ENCODE measurements at places on chromosomes 3 and 15.

GRCh38 chr3:197300361-197300760 is 1.9 kb upstream of the DLG1 start:
- DNase-seq, result peak; percentile 69

DNA sequence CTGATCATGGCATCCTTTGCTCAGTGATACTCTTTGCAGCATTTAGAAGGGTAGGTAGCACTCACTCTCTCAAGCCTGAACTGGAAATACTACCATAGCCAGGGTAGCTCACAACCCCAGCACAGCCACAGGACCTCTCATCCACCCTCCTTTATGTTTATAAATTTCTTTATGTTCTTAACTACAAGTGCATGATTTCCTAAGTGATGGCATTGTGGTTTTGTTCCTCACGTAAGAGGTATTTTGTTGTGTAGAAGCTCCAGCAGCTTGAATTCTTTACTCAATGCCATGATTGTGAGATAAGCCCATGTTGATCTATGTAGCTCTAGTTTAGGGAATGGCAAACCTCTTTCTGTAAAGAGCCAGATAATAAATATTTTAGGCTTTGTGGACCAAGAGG is 7.9 kb upstream of the RTP3 start:
- no peak for DNase-seq

- DNase-seq, result no peak
Observed at GRCh38 chr3:62013951-62014350, 359.4 kb downstream of the FEZF2 start.

- no peak for DNase-seq
Observed at GRCh38 chr3:193377591-193377990, 962 bp downstream of the ATP13A5 start.

GRCh38 chr15:44541282-44541958 is 4.5 kb downstream of the EIF3J start:
- DNase-seq, result peak; percentile 63

DNA sequence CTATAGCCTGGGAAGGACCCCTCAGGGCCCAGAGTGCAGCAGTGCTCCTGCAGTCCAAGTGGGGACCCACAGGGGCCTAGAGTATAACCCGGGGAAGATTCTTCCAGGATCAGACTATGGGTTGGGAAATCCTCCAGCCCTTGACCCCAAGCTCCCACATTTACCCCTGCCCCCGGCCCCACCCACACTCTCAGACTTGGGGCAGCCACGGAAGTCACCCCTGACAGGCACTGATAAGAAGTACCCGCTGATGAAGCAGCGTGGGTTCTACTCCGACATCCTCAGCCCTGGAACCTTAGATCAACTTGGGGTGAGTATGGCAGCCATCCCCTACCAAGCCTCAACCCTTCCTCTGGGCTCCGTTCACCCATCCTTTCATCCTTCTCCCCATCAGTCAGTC is 6.3 kb downstream of the DNAH1 start:
- DNase-seq, result no peak

All from epithelial cell of proximal tubule (primary cell).